Lower lobe of right lung (tissue), 2 donors: ENCODE measurements at places on chromosomes 5 and 9.

- DNase-seq: no peak
Measured at GRCh38 chr5:11476866-11477265, 427.4 kb downstream of the CTNND2 start.

DNA sequence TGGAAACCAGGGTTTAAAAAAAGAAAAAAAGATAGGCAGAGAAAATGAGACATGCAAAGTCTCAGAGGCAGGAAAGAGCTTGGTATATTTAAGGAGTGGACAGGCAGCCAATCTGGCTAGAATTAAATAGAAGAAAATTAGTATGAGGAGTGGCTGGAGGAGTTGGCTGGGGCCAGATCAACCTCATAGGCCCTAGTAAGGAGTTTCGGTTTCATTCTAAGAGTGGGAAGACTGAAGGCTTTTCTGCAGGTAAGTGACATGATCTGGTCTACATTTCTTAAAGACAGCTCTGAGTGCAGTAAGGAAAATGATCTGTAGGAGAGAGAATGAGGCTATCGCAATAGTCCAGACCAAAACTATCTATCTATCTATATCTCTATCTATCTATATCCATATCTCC, 27.5 kb downstream of the ADRB2 start:
- DNase-seq: no peak

- peak; percentile 88 for DNase-seq
Measured at GRCh38 chr5:172412724-172413286, 41.5 kb downstream of the SH3PXD2B start.

DNA sequence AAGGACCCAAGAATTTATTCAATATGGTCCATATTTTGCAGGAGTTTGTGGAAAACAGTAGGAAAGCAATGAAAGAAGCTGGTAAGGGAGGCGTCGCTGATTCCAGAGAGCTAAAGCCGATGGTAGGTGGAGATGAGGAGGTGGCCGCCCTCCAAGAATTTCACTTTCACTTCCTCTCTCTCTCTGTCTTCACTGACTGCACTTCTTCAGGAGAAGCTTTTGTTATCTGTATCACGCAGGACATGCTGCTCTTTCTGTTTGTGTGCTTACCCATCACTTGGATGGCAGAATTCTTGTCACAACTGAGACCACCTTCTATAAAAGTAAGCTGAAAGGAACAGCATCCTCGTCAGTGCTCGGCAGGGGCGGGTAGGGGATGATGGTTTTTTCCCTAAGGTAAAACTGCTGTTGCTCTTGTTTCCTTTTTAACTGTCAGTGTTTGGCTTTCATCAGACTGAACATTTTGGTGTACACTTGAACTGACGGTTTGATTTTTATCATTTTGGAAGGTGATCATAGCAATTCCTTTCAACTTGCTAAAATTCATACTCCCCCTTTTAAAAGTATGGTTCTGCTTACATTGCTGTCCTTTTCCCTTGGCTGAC, 62.4 kb upstream of the FSD1L start:
- no peak for DNase-seq

DNA sequence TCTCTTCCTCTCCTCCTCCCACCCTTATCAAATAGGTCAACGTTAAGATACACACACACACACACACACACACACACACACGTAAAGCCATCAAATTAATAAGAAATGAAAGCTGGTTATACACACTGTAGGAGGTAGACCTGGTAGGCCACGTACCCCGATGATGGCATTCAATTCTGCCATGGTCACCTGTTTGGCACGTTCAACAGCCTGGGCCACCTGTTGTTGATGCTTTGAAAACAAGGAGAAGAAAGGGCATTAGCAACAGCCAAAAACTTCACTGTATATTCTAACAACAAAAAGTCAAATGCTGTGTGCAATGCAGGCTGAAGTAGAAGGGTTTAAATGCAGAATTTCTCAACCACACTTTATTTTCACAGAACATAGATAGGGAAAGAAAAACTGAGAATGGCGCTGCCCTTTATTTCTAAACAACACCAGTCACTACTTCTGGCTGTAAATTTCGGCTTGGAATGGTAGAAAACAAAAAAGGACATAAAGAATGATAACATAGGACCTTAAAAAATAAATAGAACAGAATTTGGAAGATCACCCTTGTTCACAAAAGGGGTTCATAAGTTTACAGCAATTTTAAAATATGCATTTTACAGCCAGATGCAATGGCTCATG, 37.2 kb downstream of the TLE1 start:
- DNase-seq: no peak

- no peak for DNase-seq
Measured at GRCh38 chr9:5518937-5519319, 8.6 kb downstream of the PDCD1LG2 start.

DNA sequence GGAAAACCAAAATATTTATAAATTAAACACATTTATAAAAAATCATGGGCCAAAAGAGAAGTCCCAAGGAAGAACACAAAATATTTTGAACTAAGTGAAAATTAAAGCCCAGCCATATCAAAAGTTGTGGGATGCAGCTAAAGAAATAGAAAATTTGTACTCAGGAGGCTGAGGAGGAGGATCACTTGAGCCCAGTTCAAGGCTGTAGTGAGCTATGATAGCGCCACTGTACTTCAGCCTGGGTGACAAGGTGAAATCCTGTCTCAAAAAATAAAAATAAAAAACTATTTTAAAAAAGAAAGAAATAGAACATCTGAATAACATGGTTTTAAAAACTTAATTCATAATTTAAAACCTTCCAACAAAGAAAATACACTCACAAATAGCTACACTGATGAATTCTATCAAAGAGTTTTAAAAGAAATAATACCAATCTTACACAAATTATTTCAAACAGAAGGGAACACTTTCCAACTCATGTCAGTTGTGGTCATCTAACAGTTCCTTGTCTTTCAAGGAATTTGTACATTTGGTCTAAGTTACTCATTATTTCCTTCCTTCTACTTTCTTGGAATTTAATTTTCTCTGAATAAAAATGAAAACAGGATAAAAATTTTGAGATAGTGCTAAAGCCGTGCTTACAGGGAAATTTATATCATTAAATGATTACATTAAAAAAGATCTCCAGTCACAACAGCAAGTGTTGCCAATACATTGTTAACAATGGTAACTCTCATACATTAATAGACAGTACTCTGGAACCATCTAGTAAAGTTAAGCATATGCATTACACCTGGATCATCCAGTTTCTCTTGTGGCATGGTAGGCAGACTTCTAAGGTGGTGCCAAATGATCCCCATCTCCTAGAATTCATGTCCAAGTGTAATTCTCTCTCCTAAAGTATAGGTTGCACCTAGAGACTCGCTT, 17.8 kb downstream of the PTBP3 start:
- DNase-seq: no peak

DNA sequence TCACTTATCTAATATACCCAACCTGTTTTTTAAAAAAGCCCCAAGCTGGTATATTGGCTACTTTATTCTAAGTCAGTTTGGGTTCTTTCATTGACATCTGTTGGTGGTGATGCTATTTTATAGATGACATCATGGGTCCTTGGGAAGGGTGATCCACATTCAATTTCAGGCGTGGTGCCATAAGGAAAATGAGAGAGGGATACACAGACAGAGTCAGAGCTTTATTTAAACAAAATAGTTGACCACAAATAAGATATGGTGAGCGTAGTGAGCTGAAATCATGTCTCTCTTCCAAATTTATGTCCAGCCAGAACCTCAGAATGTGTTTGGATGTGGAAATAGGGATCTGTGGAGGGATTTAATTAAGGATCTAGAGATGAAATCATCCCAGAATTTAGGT, 302.4 kb downstream of the MAT2B start:
- DNase-seq: no peak

GRCh38 chr5:157290156-157290980, 24.4 kb downstream of the CYFIP2 start:
- DNase-seq: no peak

DNA sequence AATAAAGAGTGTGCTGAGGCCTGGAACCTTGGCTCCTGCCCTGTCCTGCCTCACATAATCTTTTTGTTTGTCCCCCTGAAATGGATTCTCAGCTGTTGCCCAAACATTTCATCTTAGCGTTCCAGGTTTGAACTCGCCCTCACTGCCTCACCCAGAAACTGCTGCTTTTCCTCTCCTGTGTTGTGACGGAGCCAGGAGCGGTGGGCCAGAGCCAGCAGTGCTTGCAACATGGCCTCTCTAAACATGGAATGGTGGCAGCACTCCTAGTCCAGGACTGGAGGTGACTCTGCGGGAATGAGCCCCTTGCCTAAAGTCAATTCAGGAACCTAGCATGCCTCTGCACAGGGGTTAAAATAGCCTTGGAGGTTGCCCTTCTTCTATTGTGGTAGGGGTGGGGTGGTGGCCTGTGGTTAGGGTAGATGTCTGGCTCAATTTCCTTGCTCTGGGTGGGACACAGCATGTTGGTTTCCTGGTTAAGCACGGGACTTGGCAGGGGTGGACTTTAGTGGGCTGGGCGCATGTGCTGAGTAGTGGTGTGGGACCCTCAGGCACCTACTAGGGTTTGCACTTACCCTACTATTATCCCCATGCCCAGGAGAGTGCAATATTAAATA, 101.6 kb downstream of the SLC25A46 start:
- no peak for DNase-seq
